ENCODE measurements at places on chromosomes 4 and X.

DNA sequence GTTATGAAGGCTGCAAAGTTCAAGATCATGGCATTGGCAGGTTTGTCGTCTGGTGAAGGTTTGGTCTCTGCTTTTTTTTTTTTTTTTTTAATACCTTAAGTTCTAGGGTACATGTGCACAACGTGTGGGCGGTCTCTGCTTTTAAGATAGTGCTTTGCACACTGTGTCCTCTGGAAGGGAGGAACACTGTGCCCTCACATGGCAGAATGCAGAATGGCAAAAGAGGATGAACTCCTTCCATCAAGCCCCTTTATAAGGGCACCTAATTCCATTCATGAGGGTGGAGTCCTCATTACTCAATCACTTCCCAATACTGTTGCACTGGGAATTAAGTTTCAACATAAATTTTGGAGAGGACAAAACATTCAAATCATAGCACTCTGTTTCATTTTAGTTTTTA is 101.4 kb downstream of the GLRA2 start:
- no peak for DNase-seq

- no peak for DNase-seq
Observed at GRCh38 chrX:120205816-120206753, 44.5 kb upstream of the ZBTB33 start.

- no peak for DNase-seq
Observed at GRCh38 chr4:77922158-77923094, 59.8 kb downstream of the MRPL1 start.

DNA sequence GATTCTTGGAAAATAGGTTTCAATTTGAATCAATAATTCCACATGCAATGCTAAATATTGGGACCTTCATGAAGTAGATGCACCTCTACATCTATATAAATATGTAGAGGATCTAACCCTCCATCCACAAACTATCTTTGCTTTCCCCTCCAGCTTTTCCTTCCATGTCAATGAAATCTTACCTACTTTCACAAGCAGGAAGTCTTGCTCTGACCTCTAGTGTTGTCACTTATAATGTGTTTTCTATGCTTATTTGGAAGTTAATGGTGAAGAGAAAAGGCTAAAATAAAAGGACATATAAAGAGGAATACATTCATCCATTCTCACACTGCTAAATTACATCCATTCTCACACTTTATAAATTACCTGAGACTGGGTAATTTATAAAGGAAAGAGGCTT is 472.7 kb upstream of the DIAPH2 start:
- no peak for DNase-seq

DNA sequence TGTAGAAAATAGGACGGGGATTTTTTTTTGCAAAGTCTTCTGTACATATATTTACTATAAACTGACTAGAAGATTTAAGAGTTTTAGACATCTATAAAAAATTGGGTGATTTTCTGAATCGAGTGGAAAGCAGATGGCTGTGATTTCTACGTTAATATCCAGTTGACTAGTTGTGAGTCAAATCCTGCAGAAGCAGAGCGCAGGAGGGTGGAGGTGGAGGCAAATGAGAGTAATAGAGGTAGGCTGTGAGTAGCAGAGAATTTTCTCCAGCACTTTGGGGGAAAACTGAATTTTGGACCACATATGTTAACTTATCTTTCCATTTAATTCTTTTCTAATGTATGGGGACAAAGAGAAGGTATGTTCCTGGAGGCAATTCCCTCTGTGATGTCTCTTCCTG is 82.1 kb upstream of the SOX3 start:
- DNase-seq = no peak

DNA sequence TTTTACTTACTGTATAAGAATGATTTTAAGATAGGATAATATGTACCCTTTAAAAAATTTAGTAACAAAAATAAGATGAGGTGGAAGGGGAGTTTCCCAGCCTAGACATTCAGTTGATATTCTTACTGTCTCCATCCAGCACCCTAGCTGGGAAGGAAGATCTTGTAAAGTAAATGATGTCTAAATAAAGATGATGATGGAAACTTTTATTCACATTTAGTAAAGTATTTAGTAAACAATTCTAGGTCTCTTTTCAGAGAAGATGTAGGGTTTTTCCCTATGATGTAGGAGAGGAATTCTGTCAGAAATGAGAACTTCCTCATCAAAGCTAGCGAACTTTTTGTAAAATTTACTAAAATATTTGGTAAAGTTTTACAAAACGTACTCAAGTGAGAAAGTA is 136.8 kb downstream of the RAPGEF2 start:
- no peak for DNase-seq
